ENCODE measurements at places on chromosomes 3 and 15. TPM values are rescaled to one million over a fixed set of nuclear protein-coding genes. Genes with fewer than 3 reads are reported as not detected.

GRCh38 chr3:37377670-37378069 is 203.3 kb upstream of the LRRFIP2 start:
- DNase-seq = no peak
- no peak overlapping the region for H3K27ac ChIP-seq
- H3K4me3 ChIP-seq = no peak overlapping the region
- H3K4me1 ChIP-seq = no peaks in the 10 kb centered on the region

DNA sequence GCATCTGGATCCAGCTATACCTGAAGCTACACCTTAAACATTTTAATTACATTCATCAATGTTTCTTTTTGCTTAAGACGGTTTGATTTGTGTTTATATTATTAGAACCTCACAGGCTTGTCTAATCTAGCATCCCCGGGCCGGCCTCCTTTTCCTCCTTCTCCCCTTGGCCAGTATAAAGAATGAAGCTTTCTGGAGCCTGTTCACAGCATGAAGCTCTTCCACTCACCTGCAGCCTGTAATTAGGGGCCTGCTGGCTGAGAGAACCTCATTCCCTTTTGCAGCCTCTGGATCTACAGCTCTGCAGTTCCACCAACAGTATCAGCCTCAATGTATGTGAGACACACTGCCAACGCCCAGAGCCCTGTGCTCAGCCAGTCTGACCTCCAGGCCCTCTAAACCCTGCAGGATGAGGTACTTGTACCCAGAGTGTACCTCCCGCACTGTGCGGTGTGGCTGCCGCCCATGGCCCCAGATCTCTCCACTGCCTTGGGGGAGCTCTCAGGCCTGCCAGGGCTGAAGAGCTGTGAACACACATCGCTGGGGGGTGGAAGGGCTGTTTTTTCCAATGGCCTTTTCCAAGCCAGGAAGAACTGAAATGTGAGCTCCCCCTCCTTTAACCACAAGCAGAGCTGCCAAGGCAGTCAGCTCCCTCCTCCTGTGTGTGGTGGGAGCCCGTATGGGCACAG is 114.7 kb upstream of the ALDH1A3 start:
- DNase-seq = peak; percentile 95
- no peaks in the 10 kb centered on the region for H3K36me3 ChIP-seq
- no peak overlapping the region for H3K27ac ChIP-seq
- no peak overlapping the region for H3K4me3 ChIP-seq
- H3K4me1 ChIP-seq = peaks cover 31% of the 10 kb centered on the region
- H3K27me3 ChIP-seq = no peaks in the 10 kb centered on the region

GRCh38 chr3:147222291-147222690 is 184.1 kb downstream of the ZIC4 start:
- DNase-seq = no peak
- no peaks in the 10 kb centered on the region for H3K36me3 ChIP-seq
- no peak overlapping the region for H3K27ac ChIP-seq
- no peaks in the 10 kb centered on the region for H3K4me1 ChIP-seq
- H3K4me3 ChIP-seq = no peak overlapping the region

DNA sequence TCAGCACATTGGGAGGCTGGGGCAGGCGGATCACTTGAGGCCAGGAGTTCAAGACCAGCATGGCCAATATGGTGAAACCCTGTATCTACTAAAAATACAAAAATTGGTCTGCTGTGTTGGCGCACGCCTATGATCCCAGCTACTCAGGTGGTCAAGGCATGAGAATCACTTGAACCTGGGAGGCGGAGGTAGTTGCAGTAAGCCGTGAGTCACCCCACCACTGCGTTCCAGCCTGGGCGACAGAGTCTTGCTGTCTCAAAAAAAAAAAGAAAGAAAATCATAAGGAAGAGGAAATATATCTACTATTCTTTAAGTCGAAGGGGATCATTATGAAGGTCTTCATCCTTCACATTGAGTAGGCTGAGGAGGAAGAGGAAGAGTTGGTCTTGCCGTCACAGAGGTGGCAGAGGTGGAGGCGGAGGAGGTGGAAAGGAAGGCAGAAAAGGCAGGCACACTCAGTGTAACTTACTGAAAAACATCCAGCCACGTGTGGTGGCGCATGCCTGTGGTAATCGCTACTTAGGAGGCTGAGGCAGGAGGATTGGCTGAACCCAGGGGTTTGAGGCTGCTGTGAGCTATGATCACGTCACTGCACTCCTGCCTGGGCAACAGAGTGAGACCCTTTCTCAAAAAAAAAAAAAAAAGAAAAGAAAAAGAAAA is 14.2 kb downstream of the CSK start:
- H3K27ac ChIP-seq = no peak overlapping the region
- peaks cover 12% of the 10 kb centered on the region for H3K4me1 ChIP-seq
- DNase-seq = no peak
- H3K36me3 ChIP-seq = peaks cover 15% of the 10 kb centered on the region

- peaks cover 15% of the 10 kb centered on the region for H3K4me1 ChIP-seq
- H3K27me3 ChIP-seq = no peaks in the 10 kb centered on the region
- peak overlapping the region; percentile 40 for H3K27ac ChIP-seq
- DNase-seq = peak; percentile 96
These were observed 39.7 kb upstream of the VEPH1 start for GRCh38 chr3:157542711-157543500.

Gene SPINK8
- total RNA-seq = not detected

Measured in osteoblast (primary cell).